ENCODE measurements at places on chromosomes 13 and 19.
A peak's percentile ranks its signal among the peaks of the same experiment; 100 is the strongest.

- DNase-seq, result no peak
Observed at GRCh38 chr19:56595548-56595899, 422 bp downstream of the ZNF71 start.

DNA sequence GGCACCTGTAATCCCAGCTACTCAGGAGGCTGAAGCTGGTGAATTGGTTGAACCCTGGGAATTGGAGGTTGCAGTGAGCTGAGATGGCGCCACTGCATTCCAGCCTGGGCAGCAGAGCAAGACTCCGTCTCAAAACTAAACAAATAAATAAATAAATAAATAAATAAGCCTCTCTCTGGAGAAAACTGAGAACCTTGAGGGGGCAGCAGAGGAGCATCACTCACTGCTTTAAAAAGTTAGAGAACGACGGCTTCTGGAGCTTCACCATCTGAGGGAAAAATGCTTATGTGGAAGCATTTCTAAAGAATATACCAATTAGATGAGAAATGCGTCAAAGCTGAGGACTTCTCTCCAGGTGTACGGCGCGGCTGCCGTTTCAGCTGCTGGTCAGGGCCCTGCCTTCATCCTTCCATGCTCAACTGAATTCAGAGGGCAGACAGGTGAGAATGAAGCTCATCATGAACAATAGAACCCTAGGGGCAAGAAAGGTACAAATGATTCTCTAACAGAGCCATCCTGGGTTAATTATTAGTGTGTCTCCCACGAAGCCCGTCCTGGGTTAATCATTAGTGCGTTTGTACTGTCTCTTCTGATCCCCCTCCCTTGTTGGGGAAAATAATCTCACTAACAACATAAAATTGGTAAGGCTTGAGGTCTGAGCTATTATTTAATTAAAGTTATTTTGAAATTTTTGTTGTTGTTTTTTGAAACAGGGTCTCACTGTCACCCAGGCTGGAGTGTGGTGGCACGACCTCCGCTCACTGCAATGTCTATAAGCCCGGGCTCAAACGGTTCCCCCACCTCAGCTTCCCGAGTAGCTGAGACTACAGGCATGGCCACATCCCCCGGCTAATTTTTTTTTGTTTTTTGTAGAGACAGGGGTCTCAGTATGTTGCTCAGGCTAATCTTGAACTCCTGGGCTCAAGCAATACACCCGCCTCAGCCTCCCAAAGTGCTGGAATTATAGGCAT, 80.1 kb downstream of the IPO5 start:
- DNase-seq, result peak; percentile 56

DNA sequence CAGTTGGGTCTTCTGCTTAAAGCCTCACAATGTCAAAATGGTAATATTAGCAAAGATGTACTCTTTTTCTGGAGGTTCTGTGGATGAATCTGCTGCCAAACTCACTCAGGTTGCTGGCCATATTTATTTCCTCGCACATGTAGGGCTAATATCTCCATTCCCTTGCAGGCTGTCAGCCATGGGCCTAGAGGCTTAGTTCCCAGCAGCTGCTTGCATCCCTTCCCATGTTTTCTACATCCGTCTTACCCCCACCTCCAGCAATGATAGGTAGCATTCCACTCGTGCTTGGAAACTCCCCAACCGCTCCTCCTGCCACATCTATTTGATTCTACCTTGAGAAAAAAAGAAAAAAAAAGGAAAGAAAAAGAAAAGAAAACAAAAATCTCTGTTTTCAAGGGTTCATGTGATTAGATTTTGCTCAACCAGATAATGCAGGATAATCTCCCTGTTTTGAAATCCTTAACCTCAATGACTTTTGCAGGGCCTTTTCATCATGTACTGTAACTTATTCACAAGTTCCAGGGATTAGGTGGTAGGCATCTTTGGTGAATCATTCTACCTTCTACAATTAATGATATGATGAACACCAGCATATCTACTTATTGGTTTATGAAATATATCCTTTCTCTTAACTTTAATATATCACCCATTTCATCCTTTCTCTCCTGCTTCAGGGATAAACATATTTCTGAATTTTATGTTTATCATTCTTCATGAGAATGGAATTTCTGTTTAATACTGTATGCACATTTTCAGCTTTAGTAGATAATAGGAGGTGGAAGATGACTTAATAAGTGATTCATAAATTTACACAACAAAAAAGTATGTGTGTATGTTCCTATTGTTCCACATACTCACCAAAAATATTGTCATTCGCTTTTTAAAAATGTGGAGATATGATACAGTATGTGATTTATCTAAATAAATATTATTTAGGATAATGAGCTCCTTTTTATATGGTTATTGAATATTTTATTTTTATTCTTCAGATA, 931.9 kb downstream of the SLITRK5 start:
- DNase-seq, result no peak

GRCh38 chr19:18167975-18168645, 5.5 kb upstream of the IFI30 start:
- no peak for DNase-seq

- no peak for DNase-seq
Observed at GRCh38 chr13:82501834-82502233, 1380.4 kb downstream of the SLITRK1 start.

- DNase-seq, result no peak
Observed at GRCh38 chr19:20186174-20186573, 19.2 kb downstream of the ZNF486 start.

All from astrocyte of the spinal cord (primary cell).